ENCODE measurements at places on chromosomes 1 and 21.
A peak's percentile ranks its signal among the peaks of the same experiment; 100 is the strongest.

DNA sequence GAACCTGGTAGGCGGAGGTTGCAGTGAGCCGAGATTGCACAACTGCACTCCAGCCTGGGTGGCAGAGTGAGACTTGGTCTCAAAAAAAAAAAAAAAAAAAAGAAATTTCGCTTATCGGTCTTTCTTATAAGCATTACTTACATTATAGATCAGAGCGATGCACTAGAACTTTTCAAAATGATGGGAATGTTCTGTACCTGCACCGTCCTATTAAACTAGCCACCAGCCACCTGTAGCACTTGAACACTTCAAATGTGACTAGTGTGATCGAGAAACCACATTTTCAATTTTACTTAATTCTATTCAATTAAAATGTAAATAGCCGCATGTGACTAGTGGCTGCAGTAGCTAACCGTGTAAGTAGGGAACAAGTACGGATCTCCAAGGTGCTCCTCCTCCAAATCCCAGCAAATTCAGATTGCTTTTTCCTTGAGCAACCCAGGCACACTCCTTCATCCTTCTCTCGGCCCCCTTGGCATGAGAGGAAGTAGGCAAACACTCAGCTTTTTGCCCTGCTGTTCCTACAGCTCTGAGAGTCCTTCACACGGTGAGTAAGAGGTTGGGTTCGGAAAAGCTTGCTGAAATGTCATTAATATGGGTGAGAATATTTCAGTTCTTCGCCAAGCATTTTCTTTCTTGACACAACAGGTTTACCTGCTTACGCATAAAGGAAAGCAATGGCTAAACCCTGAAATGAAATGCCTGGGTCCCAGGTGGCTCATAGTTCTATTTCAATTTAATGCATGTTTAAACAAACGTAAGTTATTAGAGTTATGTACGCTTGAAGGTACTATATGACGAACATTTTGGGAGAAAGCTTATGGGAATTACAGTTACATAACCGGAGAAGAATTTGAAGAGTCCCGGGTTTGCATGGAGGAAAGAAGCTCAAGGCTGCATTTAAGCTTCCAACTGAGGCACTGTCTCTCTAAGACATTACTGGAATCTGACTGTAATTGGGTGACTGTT, 69.5 kb upstream of the HUNK start:
- no peak for DNase-seq

- DNase-seq, result peak; percentile 39
Observed at GRCh38 chr1:211630236-211631081, 45.0 kb downstream of the NEK2 start.

DNA sequence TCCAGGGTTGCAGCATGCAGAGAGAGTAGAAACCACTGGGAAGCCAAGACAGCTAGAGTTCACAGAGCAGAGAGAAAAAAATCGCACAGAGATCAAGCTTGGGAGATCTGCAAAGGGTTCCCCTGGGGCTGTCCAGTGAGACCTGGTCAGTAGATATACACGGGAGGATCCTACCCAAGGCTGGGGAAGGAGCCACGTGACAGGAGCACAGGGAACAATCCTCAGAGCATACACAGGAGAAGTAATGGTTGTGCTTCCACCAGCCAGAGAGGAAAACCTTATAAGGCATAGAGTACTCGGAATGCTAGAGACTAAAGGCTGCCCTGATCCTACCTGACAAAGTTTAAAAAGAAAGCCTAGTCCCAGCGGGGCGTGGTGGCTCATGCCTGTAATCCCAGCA, 53.9 kb downstream of the GABPA start:
- DNase-seq, result no peak

- DNase-seq, result no peak
Observed at GRCh38 chr1:44822131-44822701, 13.9 kb downstream of the BTBD19 start.

DNA sequence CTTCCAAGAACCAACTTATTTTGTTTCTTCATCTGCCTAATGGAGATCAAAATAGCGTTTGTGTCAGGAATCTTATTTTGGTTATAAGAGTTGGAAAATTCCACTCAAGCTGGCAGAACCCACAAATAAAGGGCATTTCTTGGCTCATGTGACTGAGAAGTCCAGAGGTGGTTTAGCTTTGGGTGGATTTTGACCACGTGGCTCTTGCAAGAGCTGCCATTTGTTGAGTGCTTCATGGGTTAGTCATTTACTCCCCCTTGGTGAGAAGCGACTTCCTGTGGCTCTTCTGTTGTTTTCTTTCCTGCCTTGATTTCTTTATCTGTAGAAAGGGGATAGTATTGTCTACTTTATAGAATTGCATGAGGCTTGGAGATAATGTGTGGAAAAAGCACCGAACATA, 9.5 kb upstream of the RNF186 start:
- DNase-seq, result peak; percentile 30

Measured in fibroblast of skin of scalp (primary cell).